ENCODE measurements at places on chromosomes 1 and 21.

DNA sequence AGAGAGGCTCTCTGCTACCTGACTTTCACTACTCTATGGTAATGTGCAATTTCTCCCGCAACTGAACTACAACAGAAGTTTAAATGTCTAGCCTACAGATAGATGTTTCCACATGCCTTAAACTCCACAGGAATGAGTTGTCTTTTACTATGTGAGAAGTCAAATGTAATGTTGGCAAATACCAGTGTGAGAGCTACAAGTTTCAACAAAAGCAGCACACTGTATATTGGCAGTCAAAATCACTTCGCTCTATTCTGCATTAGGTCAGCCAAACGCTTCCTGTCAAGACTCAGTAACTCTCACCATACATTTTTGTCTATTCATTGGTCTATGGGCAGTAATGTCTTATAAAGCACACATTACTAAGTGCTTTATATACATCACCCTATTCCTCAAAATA is 41.9 kb downstream of the LUZP1 start:
- DNase-seq: no peak

DNA sequence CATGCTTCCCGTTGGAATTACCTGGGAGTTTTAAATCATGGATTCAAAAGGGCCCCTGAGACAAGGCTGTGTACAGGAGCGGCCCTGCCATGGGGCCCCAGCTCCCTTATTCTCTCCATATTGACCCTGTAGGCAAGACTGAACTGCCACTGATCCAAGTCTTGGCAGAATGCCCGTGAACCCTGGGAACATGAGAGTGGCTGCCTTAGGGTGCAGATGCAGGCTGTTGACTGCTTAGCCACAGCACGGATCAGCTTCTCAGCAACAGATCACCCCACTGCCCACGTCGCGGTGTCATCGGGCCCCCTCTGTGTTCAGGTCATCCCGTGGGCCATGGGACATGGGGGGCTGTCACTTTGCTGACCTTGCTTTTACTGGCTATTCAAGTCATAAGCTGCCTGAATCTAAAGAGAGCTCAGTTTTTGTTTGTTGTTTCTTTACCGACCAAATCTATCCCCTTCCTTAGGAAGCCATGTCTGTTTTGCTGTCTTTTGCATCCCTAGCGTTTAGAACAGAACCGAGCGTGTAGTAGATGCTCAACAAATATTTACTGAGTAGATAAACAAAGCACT is 83.4 kb downstream of the MATN1 start:
- DNase-seq: no peak

DNA sequence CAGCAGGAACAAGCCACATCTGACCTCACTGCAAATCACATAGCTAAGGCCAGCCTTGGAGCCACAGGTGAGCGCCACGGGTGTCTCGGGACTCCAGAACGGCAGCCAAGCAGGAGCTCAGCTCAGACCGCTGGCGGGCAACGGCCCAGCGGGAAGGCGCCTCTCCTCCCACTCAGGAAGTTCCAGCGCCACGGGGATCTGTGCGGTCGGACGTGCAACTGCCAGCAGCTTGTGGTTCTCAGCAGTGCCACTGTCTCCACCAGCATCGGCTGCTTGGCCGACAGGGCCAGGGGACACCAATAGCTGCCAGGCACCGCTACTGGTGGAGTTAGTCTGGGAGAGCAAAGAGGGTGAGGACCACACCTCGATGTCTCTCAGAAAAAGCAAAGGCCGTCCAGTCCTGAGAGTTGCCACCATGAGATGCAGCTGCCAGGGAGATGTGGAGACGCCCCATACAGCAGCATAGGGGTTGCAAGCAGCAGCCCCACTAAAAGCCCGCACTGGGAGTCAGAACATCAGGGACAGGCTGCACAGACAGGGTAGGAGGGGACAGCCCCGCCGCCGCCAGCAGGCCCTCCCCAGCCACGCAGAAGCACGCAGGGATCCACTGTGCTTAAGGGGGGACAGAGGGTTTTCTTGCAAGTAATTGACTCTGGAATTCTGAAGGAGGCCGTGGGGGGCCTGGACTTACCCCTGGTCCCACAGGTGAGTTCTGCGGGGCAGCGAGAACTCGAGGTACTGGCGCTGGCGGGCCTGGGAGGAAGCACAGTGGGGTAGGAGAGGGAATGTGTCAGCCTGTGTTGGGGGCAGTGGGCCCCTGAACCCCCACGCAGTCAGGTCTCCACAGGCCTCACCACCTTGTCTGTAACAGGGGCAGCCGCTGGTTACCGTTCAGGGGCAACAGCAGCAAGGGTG is 83.5 kb downstream of the NPHP4 start:
- DNase-seq: no peak

GRCh38 chr1:21468599-21468998 is 28.7 kb downstream of the NBPF3 start:
- DNase-seq: no peak

DNA sequence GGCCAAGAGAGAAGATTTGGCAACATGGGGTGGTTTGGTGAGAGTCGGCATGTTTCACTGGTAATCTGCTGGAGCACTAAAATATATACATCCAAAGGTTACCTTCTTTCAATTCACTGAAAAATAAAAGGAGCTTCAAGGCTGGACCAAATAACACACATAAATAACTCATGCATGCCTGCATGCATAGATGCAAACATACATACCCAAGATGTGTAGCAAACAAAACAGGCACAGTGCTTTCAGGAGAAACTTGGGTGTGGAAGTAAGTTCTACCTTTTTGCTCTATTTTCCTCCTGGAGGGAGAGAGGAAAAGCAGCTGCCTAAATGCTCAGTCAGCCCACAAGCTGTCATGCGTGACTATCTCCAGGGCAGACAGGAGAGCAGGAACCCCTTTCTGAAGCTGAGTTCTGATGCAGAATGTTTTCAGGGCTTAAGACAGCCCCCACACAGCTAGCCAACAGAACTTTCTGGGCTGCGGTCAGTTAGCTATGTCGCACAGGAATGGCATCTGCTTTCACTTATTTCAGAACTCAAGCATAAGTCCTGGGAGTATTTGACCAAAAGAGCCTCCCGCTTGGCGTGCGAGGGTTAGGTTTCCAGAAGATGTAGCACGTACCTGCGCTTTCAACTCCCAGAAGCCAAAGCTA is 166.2 kb downstream of the TOMM20 start:
- DNase-seq: peak; percentile 67

GRCh38 chr1:155013632-155014031 is 11.0 kb downstream of the ZBTB7B start:
- no peak for DNase-seq

DNA sequence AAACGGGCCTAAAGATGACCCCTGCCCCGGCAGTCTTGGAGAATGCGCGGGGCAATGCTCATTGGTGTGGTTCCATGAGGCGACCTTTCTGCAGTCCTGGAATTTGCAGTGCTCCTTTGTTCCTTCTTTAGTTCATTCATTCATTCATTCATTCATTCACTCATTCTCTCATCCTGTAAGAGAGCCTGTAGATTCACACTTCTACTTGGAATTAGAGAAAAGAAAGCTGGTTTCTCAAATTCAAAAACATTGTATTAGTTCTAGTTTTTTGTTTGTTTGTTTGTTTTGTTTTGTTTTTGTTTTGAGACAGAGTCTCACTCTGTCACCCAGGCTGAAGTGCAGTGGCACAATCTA is 31.6 kb downstream of the PAX7 start:
- DNase-seq: no peak

- no peak for DNase-seq
Observed at GRCh38 chr1:159058751-159059150, 17.8 kb downstream of the AIM2 start.

DNA sequence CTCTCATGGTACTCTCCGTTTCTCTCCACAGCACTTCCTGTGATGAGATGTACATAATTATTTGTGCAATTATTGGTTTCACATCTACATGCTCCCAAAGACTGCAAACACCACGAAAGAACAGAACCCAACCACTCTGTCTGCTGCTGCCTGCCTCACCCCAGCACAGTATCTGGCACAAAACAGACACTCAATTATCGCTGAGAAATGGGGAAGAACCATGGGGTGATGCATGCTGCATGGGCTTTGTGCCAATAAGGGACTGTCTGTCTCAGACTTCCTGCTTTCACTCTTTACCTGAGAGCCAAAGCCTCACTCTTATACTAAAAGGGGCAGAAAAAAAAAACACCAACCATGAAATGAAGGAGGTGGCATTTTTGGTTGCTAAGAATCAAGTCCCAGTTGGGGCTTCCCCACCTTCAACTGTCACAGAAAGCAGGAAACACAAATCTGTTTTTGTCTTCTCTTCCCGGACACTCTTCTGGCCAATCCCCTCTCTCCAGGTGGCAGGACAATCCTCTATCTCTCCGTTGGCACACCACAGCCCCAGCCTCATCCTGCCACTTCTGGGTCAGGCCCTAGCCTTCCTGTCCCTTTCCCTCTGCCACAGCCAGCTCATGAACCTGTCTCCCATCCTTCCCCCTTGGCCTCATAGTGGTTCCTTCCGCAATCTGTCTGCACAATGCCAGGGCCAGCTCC is 82.0 kb downstream of the TGFBR3 start:
- DNase-seq: no peak

Measured in BE2C (cell line).